Thoracic aorta (tissue), 2 donors: ENCODE measurements at places on chromosomes 3 and 15. TPM values are rescaled to one million over a fixed set of nuclear protein-coding genes. Genes with fewer than 3 reads are reported as not detected.

The SHQ1 gene
- total RNA-seq: 12.3 TPM

DNA sequence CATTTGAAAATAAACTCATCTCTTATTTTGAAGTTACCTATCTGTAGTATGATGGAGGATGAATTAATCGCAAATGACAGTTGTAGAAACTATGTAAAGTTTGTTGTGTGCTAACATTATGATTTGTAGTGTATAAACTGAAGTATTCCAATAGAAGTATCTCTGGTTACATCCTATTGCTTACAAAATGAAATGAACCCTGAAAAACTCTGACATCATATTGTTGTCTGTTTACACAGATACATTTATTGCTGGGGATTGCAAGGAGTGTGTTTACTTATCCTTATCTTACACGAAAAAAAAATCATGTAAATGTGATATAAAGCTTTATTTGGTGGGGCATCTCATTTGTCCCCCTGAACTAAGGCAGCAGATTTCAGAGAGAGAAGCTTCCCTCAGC is 2.6 kb upstream of the ABHD10 start:
- H3K27me3 ChIP-seq: no peaks in the 10 kb centered on the region
- H3K27ac ChIP-seq: no peak overlapping the region
- H3K36me3 ChIP-seq: peaks cover 10% of the 10 kb centered on the region
- H3K4me1 ChIP-seq: peaks cover 18% of the 10 kb centered on the region
- no peak overlapping the region for H3K4me3 ChIP-seq

GRCh38 chr15:38652998-38653397 is 88.4 kb upstream of the RASGRP1 start:
- no peaks in the 10 kb centered on the region for H3K27me3 ChIP-seq
- no peaks in the 10 kb centered on the region for H3K4me1 ChIP-seq
- DNase-seq: no peak
- H3K4me3 ChIP-seq: no peak overlapping the region
- H3K36me3 ChIP-seq: no peaks in the 10 kb centered on the region
- H3K27ac ChIP-seq: no peak overlapping the region

- no peak overlapping the region for H3K27ac ChIP-seq
- no peaks in the 10 kb centered on the region for H3K27me3 ChIP-seq
- no peaks in the 10 kb centered on the region for H3K36me3 ChIP-seq
Observed at GRCh38 chr15:42071717-42072116, 22.6 kb downstream of the PLA2G4D start.

DNA sequence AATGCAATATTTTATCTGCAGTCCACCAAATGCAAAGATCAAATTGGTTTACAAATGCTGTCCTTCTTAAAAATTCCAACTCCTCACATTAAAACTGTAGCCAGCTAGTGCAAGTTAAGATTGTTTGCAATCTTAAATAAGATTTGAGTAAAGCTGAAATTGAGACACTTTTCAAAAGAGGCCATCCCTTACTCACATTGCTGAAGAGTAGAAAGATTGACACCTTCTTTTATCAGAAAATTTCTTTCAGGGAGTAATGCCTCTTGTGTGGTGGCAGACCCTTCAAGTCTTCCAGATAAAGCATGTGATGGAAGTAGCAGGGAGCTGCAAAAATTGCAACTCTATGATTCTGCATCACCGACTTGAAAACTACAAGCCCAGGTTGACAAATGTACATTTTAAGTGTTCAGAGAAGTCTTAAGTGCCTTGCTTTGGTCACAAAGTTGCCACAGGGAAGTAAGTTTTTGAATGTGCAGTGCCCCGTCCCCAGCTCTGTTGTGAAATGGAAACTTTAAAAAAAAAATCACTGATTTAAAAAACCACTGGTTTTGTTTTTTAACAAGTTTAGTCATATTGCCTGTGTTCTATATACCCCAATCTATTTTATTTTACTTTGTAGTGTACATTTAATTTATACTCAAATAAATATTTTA is 12.6 kb downstream of the CD86 start:
- H3K27me3 ChIP-seq: no peaks in the 10 kb centered on the region
- H3K4me3 ChIP-seq: no peak overlapping the region
- no peaks in the 10 kb centered on the region for H3K36me3 ChIP-seq
- no peak for DNase-seq
- H3K27ac ChIP-seq: no peak overlapping the region
- no peaks in the 10 kb centered on the region for H3K4me1 ChIP-seq
